ENCODE measurements at places on chromosomes 5 and 9.

DNA sequence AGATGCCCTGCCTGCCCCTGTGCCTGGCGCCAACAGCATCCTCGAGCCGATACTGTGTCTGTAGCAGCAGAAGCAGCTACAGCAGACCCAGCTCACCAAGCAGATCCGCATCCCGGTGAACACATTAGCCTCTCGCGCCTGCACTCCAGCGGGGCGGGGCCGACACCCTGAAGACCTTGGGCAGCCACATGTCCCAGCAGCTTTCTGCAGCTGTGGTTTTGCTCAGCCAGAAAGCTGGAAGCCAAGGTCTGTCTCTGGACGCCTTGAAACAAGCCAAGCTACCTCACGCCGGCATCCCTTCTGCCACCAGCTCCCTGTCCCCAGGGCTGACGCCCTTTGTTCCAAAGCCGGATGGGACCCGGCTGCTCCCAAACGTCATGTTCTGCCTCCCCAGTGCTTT lies 59.6 kb downstream of the ACTBL2 start:
- DNase-seq = no peak

DNA sequence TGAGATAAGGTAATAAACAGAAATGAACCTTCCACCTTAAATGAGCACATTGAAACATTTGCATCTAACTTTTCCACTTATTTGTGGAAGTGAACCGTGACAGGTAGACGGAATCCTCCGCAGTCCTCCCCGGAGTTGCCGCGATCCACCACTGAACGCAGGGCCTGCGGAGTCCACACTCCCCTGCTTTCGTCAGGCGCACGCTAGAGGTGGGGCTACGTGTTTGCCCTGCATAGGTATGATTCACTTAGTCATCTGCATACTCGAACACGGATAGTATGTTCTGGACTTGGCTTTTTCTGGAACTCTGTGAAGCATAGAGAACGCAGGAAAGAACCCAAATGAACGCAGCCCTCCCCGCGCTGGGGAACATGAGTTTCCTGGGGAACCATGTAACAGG lies 272.8 kb upstream of the IRX4 start:
- DNase-seq = no peak

DNA sequence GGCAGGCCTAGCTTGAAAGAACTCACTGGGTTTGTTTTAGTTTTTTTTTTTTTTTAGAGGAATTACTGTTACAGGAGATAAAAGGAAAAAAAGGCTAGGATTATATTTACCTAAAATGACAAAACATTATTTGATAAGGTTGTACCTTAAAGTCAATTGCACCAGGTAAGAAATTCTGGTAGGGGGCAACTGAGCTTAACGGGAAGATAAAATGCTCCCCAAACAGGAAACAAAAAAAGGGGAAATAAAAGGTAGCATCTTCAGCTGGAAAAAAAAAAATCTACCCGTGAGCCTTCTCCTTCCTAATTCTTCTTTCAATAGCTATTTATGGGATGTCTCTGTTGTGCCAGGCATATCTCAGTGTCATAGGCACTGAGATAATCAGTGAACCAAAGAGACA lies 164.5 kb downstream of the PIK3R1 start:
- no peak for DNase-seq

DNA sequence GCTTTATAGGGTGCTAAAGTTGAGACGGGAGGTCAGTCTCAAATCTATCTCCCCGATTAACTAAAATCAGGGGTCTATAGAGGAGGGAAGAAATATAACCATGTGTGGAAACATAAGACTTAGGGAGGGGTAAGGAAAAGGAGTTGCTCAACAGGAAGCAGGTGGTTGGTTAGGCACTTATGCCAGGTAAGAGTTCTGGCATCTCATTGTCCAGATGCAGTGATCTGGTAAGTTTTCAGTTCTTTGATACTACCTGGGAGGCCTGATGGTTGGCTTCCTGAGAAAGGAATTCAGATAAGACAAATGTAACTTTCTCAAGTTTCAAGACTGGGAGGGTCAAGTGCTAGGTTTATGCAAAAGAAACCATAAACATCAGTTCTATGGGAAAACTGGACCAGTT lies 47.7 kb downstream of the CERT1 start:
- no peak for DNase-seq

- DNase-seq = no peak
Observed at GRCh38 chr5:93532370-93532769, 48.6 kb downstream of the NR2F1-AS1 start.

- no peak for DNase-seq
Observed at GRCh38 chr5:56420323-56420722, 187.2 kb upstream of the ANKRD55 start.

DNA sequence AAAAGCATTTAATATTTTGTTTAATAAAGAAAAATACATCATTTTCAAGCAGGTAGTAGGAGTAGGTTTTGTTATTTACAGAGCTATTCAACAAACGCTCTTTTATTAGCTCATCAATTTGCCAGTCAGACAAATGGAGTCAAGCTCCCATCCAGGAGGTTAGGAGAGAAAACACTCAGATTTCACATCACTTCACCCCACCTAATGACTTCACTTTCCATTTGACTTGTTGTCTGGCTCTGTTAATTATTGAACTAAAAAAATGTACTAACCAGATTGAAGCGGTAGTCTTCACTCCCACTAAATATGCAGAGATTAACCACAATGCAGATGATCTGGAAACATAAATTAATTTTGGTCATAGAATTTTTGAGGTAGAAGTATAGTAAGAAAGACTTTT lies 193.6 kb upstream of the VCAN start:
- peak; percentile 5 for DNase-seq

- DNase-seq = no peak
Observed at GRCh38 chr5:17434982-17435381, 63.0 kb upstream of the TAF11L2 start.

DNA sequence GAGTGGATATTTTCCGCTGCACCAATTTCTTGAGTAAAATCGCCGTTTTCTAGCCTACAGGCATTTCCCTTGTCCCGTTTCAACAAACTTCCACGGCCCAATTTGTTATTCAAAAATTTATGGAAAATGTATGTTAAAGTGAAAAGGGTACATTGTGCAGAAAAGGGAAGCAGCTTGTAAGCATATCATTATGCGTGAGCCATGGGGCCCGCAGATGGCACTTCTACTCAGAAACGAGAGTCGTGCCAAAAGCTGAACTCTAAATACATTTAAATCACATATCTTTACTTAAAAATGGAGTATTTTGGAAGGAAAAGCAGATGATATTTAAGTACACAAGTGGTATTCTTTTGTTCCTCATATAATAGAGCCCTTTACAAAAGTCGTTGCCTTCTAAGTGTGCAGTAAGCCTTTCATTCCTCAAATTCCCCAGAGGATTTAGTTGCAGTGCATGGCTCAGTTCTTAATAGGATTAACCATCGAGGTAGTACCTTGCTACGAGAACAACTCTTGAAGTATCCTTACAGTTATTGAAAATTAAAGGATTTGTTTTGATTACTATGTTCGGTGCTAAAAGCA lies 1227.2 kb upstream of the WWC1 start:
- no peak for DNase-seq

GRCh38 chr9:131613921-131614320 lies 68.6 kb downstream of the PRRT1B start:
- no peak for DNase-seq

GRCh38 chr9:129209109-129209508 lies 31.0 kb upstream of the IER5L start:
- no peak for DNase-seq

DNA sequence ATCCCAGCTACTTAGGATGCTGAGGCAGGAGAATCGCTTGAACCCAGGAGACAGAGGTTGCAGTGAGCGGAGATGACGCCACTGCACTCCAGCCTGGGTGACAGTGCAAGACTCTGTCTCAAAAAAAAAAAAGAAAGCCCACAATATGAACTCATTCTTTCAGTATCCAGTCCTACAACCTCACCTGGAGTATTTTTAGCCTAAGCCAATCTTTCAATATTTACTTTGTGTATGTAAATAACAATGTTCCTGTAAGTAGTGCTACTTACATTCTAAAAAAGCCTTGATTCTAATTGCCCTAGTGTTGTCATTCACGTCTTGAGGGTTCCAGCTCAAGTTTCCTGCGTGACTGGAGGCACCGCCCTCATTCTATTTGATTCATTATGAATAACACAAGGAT lies 62.0 kb downstream of the BHMT start:
- DNase-seq = no peak

- DNase-seq = no peak
Observed at GRCh38 chr9:92535940-92536850, at the start of gene ECM2. Gene ECM2 (minus strand): TSS chr9:92535990. CDS start chr9:92522866, 13,124 bp downstream.

- DNase-seq = no peak
Observed at GRCh38 chr9:99109522-99109921, 4.6 kb downstream of the TGFBR1 start.

- DNase-seq = no peak
Observed at GRCh38 chr5:133130387-133131118, 78.7 kb downstream of the HSPA4 start.

DNA sequence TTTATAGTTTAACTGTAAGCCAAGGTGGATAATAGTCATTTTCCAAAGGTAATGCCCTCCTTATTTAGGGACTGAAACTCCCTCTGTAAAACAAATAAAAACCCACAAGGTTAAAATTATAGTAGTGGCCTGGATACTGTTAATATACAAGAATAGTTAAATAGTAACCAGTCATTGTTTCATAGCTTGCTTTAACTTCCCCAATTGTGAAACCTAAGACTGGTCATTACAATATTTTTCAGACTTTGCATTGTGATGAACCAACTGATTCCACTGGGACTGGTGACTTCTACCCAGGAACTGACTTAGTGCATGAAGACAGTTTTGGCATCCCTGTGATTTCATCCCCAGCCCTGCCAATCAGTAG lies 162.6 kb downstream of the SMC2 start:
- DNase-seq = no peak

GRCh38 chr5:141858079-141858765 lies 20.0 kb downstream of the PCDH1 start:
- no peak for DNase-seq

DNA sequence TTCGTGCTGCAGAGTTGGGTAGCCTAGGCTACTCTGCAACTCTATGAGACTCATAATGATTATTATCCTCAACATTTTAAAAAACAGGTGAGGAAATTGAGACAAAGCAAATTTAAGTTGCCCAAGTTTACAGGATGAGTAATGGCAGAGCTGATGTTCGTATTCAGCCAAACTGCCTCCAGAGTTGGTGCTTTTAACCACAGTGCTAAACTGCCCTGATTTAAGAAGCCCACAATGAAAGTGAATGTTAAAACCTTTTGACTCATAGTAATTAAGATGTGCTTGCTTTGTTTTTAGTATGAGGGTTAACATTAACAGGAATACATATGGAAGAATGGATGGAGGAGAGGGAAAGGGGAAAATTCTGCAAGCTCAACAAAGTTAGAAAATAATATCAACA lies 15.9 kb upstream of the GABRB2 start:
- no peak for DNase-seq

DNA sequence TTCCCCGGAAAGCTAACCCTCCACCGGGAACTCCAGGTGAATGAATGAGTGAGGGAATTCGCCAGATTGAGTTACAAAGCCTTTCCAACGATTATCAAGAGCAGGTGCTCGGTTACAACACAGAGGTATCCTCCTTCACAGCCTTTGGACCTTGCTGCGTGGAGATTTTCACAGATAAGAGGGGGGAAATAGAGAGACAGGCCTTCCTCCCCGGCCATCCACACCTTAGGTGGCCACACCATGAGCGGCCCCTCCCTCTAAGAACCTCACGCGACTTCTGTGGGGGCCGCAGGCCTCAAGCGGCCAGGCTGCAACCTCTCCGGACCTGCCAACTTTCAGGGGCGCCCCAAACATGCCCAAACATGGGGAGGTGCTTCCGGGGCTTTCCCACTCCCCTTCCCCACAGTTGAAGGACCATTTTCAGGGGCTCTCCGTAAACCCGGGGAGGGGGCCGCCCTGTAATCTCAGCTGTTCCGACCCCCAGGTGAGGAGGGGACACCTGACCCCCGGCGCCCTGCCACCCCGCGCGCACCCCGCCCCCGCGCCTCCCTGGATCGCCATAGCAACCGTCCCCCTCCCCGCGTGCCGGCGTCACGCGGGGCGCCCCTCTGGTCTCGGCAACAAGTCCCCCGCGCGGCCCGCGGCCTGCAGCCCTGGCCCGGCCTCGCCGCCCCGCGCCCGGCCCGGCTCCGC lies 603 bp downstream of the DENND1A start:
- DNase-seq = peak; percentile 42

DNA sequence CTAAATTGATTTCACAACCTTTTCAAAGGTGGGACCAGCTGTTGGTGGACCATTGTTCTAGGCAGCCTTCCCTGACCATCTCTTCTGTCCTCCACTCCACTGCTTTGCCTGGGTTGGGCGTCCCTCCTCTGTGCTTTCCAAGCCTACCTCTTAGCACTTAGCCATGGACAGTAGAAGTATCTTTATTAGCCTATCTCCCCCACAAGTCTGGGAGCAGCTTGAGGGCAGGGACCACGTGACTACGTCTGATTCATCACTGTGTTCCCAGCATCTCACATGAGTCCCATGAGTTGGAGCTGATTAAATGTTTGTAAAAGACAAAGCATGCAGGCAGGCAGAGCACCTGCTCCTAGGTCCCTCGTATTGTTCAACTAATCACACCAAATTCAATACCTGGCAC lies 20.9 kb downstream of the MORN5 start:
- no peak for DNase-seq

DNA sequence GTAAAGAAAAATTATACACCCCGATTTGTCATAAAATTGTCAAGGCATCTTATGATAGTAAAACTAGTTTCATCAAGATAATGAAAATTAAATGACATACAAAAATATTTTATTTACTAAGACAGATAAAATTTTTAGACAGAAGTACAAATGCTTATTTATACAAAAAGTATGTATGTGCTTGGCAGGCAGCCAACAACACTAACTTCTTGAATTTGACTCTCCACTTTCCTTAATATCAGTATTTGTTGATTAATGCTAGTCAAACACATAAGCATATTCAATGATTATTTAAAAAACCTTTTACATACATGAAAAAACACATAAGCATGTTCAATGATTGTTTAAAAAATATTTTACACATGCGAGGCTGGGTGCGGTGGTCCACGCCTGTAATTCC lies 1079.9 kb upstream of the CDH6 start:
- no peak for DNase-seq

DNA sequence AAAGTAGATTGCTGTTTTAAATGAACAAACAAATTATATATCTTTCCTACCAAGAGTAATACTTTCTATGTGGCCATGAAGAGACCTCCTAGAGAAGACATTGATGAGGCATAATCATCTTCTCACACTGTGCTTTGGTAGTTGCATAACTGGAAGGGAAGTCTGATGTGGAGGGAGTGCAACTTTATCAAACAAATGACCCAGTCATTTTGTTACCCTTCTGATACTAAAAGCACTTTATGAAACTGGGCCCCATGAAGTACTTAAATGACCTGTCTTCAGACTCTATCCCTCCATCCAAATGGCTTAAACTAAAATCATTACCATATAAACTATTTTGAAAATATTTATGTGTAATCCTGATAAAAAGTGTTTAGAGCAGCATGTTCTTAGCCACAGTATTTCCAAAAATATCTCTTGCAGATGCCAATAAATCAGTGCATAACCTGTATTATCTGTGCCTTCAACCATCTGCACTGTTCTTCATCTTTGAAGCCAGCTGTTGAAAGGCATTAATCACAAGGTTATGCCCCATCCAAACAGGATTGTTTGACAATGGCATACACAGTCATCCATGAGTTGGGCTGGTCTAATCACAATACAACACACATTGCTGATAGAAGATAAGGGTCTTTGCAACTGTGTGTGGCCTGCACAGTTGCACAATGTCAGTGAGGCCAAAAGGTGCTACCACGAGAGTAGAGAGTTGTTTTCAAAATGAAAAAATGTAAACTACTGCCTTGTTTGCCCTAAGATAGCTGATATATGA lies 31.9 kb upstream of the MIER3 start:
- DNase-seq = no peak

All from GM19239 (cell line).